ENCODE measurements at places on chromosomes 11 and 22. TPM values are rescaled to one million over a fixed set of nuclear protein-coding genes. Genes with fewer than 3 reads are reported as not detected.

DNA sequence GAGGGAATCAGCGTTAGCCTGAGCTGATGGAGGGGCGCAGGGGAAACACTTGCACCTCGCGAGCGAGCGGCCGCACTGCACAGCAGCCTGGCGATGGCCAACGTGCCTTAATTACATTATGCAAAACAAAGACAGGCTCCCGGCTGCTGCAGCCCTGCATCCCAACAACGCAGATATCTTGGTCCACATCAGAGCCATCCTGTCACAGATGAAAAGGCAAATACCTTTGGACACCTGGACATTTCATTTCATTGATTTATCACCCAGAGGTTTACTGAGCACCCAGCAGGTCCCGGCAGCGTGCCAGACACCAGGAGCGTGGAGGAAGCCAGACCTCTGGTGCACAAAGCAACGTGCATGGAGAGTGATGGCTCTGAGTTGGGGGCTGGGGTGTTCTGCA, 843.0 kb downstream of the TBC1D22A start:
- H3K36me3 ChIP-seq = no peaks in the 10 kb centered on the region
- H3K27ac ChIP-seq = no peak overlapping the region
- H3K27me3 ChIP-seq = peaks cover 77% of the 10 kb centered on the region
- no peak overlapping the region for H3K4me3 ChIP-seq
- no peaks in the 10 kb centered on the region for H3K4me1 ChIP-seq

GRCh38 chr11:104844451-104844850, 53.8 kb downstream of the CASP12 start:
- H3K4me3 ChIP-seq = no peak overlapping the region
- no peaks in the 10 kb centered on the region for H3K4me1 ChIP-seq
- H3K27ac ChIP-seq = no peak overlapping the region
- DNase-seq = no peak
- no peaks in the 10 kb centered on the region for H3K36me3 ChIP-seq

NAA40 gene
- total RNA-seq = 19.7 TPM

- H3K36me3 ChIP-seq = no peaks in the 10 kb centered on the region
- DNase-seq = no peak
- H3K27ac ChIP-seq = peak overlapping the region; percentile 85
- no peak overlapping the region for H3K4me3 ChIP-seq
- H3K27me3 ChIP-seq = no peaks in the 10 kb centered on the region
Measured at GRCh38 chr22:30876221-30876751, 92.3 kb downstream of the MORC2 start.

GRCh38 chr11:28763151-28763550, 655.0 kb downstream of the METTL15 start:
- no peak overlapping the region for H3K27ac ChIP-seq
- no peaks in the 10 kb centered on the region for H3K27me3 ChIP-seq
- H3K4me3 ChIP-seq = no peak overlapping the region

- H3K27ac ChIP-seq = no peak overlapping the region
- no peaks in the 10 kb centered on the region for H3K4me1 ChIP-seq
- DNase-seq = no peak
- no peaks in the 10 kb centered on the region for H3K36me3 ChIP-seq
- no peak overlapping the region for H3K4me3 ChIP-seq
- peaks cover 26% of the 10 kb centered on the region for H3K27me3 ChIP-seq
Measured at GRCh38 chr11:67033661-67034166, 10.8 kb downstream of the SYT12 start.

MYBPC3 gene
- 2,538 TPM for total RNA-seq

- no peak overlapping the region for H3K27ac ChIP-seq
- no peaks in the 10 kb centered on the region for H3K36me3 ChIP-seq
- peaks cover 21% of the 10 kb centered on the region for H3K27me3 ChIP-seq
Measured at GRCh38 chr11:122513328-122513727, 142.2 kb upstream of the UBASH3B start.

MMP12 gene
- not detected for total RNA-seq

DNA sequence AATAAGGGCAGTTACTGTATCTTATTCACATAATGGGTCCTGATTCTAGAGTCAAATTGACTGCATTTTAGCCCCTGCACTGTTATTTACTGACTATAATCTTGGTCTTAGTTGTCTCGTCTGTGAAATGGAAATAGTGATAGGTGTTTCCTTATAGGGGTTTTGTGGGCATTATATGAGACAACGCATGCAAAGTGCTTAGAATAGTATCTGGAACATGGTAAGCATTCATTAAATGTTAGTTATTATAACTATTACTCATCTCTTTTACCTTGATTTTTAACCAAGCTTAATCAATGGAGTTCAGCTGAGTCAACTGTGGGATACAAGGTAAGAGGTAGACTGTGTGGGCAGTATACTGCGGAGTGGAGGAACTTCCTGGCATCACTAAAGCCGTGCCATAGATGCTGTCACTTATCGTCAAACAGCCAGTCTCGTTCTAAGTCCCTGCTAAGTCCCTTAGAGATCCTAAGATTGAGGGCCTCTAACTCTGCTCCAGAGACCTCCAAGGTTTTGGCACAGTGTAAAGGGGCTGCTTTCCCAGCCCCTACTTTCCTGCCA, 2.6 kb upstream of the ZC3H12C start:
- H3K36me3 ChIP-seq = no peaks in the 10 kb centered on the region
- H3K4me1 ChIP-seq = peaks cover 25% of the 10 kb centered on the region
- no peak for DNase-seq
- H3K4me3 ChIP-seq = no peak overlapping the region

DNA sequence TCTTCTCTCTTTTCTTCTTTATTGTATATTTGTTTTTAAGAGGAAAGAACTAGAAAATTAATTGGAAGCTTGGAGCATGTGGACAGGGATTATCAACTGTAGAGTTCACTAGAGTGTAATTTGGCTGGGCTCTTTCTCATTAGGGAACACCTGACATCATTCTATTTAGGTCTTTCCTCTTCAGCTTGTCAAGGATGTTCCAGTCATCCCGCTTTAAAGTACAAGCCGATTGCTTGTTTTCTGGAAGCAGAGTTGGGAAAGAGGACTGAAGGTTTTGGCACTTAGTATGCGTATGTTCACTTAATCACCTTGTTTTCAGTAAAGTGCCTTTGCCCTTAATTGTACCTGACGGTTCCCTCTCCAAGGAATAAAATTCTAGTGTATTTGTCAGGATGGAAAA, 111.6 kb downstream of the WNT11 start:
- H3K4me3 ChIP-seq = no peak overlapping the region
- peaks cover 13% of the 10 kb centered on the region for H3K36me3 ChIP-seq
- peak overlapping the region; percentile 25 for H3K27ac ChIP-seq

GRCh38 chr11:120235024-120235628, 4.8 kb upstream of the POU2F3 start:
- H3K4me3 ChIP-seq = no peak overlapping the region
- peak; percentile 62 for DNase-seq
- no peak overlapping the region for H3K27ac ChIP-seq
- H3K4me1 ChIP-seq = peaks cover 10% of the 10 kb centered on the region

DNA sequence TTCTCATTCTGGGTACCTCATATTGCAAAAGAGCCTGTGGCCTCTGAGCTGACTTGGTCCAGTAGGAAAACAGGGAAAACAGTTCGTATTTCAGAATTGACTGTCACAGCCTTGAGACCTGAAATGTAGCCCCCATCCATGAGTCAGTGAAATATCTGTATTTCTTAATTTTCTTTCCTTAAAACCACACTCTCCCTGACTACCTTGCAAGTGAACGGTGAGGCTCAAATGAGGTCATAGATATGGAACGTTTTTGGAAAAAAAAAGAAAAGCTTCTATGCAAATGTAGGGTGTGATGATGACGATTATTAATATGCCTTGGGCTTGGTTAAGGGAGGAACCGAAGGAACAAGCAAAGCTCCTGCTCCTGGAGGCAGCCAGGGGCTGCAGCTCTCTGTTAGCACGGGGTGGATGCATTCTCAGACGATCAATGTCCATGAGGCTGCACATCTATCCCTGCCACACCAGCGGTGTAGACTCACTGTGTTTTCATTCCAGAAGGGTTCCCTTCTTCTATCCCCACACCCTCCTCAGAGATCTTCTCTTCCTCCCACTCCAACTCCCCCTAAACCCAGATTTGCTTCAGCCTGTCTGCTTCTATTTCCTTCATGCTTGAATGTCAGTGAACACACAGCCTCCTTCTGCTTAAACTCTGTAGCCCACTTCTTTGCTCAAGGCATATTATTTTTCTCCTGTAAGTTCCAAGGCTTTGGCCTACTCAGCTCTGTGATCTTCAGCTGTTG, 29.2 kb upstream of the SCN3B start:
- no peak overlapping the region for H3K27ac ChIP-seq
- H3K4me1 ChIP-seq = no peaks in the 10 kb centered on the region
- no peaks in the 10 kb centered on the region for H3K36me3 ChIP-seq
- H3K4me3 ChIP-seq = no peak overlapping the region

SH3BP1 gene
- 2.5 TPM for total RNA-seq

C11orf42 gene
- not detected for total RNA-seq

ACAT1 gene
- 404 TPM for total RNA-seq

MRGPRE gene
- 0.36 TPM for total RNA-seq

- no peak overlapping the region for H3K4me3 ChIP-seq
- H3K4me1 ChIP-seq = no peaks in the 10 kb centered on the region
- H3K27ac ChIP-seq = no peak overlapping the region
- H3K36me3 ChIP-seq = no peaks in the 10 kb centered on the region
- DNase-seq = no peak
Measured at GRCh38 chr11:20488352-20488751, 100.8 kb downstream of the PRMT3 start.

DNA sequence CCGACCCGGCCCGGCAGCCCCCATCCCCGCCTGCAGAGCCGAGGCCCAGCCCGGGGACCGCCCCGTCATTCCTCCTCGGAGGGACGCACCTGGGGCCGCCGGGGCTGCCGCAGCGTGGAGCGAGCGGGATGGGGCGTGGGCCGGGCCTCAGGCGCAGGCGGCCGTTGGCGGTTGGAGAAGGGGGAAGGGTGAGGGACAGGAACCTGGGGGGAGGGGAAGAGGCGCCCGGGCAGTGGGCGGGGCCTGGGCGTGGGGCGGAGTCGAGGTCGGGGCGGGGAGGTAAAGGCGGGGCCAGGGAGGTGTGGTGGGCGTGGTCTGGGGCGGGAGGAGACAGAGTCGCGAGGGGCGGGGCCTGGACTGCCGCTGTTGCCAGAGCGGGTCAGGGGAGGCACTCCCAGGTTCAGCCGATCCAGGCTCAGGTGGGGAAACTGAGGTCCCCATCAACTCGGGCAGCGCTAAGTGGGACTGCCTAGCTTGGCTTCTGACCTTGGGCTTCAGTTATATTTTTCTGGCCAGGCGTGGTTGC, at the start of gene TESMIN:
Gene TESMIN, minus strand, starts transcription at position 190 of the 526 bp plus-strand sequence. CDS start 860 bp downstream, outside the sequence.
- H3K27me3 ChIP-seq = no peaks in the 10 kb centered on the region
- DNase-seq = peak; percentile 84
- peaks cover 18% of the 10 kb centered on the region for H3K36me3 ChIP-seq
- no peak within 1 kb of the TSS for H3K27ac ChIP-seq

GRCh38 chr22:31162015-31162765, 2.2 kb downstream of the RNF185 start:
- peaks cover 39% of the 10 kb centered on the region for H3K36me3 ChIP-seq
- peak overlapping the region; percentile 91 for H3K4me3 ChIP-seq
- H3K27ac ChIP-seq = peak overlapping the region; percentile 92
- H3K4me1 ChIP-seq = peaks cover 47% of the 10 kb centered on the region
- DNase-seq = no peak

DNA sequence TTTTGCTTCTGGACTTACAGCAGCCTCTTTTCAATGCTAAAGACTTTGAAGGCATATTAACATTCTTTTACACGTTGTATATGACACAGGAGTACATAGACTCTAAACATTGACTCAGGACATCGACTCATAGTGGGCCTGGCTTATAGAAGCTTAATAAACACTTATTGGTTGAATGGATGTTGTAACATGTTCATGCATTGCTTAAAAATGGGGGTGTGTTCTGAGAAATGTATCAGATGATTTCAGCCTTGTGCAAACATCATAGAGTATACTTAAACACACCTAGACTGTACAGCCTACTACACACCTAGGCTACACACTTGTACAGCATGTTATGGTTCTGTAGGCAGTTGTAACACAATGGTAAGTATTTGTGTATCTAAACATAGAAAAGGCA, 17.9 kb downstream of the TTC17 start:
- no peak overlapping the region for H3K27ac ChIP-seq
- H3K4me3 ChIP-seq = no peak overlapping the region
- DNase-seq = no peak
- peaks cover 8% of the 10 kb centered on the region for H3K36me3 ChIP-seq
- H3K4me1 ChIP-seq = peaks cover 7% of the 10 kb centered on the region

GGT1 gene
- total RNA-seq = 1.1 TPM

ESAM gene
- 40.0 TPM for total RNA-seq

- H3K4me1 ChIP-seq = no peaks in the 10 kb centered on the region
- no peaks in the 10 kb centered on the region for H3K36me3 ChIP-seq
- H3K4me3 ChIP-seq = no peak overlapping the region
- peaks cover 19% of the 10 kb centered on the region for H3K27me3 ChIP-seq
- no peak overlapping the region for H3K27ac ChIP-seq
Measured at GRCh38 chr11:59283825-59284772, 71.4 kb upstream of the MPEG1 start.

DNA sequence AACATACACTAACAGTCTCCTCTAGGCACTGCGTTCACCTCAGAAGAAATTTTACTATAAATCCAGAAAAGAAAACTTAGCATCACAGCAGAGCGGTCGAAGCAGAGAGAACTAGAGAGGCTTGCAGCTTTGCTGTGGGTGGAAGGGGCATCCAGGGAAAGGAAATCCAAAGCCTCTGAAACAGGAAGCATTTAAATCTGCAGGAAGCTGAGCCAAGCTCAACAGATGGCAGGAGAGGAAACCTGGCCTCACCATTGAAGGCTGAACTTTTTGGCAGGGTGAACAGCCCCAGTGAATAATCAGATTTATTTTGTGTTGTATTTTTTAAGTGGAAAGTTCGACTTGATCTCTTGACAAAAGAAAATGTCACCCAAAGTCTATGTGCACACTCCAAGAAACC, 858.1 kb downstream of the OPCML start:
- H3K4me3 ChIP-seq = no peak overlapping the region
- H3K27ac ChIP-seq = no peak overlapping the region
- H3K36me3 ChIP-seq = no peaks in the 10 kb centered on the region
- H3K4me1 ChIP-seq = no peaks in the 10 kb centered on the region

- no peaks in the 10 kb centered on the region for H3K36me3 ChIP-seq
- H3K4me3 ChIP-seq = no peak overlapping the region
- no peak for DNase-seq
- H3K27ac ChIP-seq = no peak overlapping the region
Measured at GRCh38 chr11:79265756-79266322, 175.0 kb downstream of the TENM4 start.

DNA sequence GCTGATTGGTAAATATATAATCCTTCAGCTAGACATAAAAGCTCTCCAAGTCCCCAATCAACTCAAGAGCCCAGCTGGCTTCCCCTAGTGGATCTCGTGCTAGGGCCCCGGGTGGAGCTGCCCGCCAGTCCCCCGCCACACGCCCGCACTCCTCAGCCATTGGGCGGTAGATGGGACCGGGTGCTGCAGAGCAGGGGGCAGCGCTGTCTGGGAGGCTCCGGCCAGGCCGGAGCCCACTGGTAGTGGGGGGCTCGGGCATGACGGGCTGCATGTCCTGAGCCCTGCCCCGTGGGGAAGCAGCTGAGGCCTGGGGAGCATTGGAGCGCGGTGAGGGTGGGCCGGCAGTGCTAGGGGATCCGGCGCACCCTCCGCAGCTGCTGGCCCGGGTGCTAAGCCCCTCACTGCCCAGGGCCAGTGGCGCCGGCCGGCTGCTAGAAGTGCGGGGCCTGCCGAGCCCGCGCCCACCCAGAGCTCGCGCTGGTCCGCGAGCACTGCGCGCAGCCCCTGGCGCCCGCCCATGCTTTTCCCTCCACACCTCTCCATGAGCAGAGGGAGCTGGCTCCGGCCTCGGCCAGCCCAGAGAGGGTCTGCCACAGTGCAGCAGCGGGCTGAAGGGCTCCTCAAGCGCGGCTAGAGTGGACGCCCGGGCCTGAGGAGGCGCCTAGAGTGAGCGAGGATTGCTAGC, 1680.6 kb upstream of the RAG2 start:
- no peaks in the 10 kb centered on the region for H3K4me1 ChIP-seq
- no peak overlapping the region for H3K4me3 ChIP-seq
- no peaks in the 10 kb centered on the region for H3K27me3 ChIP-seq
- no peak for DNase-seq
- H3K27ac ChIP-seq = no peak overlapping the region
